ENCODE measurements at places on chromosomes 2 and 18. TPM values are rescaled to one million over a fixed set of nuclear protein-coding genes. Genes with fewer than 3 reads are reported as not detected.

Gene CNTNAP5
- total RNA-seq: not detected

Gene GAREM1
- total RNA-seq: 0.18 TPM

Gene ADNP2
- 26.6 TPM for total RNA-seq

Gene CNDP1
- not detected for total RNA-seq

Gene SP100
- total RNA-seq: 351 TPM

Data from activated CD4-positive, alpha-beta memory T cell treated with anti-CD3 and anti-CD28 coated beads, Interleukin-2, amount 10 ng/mL, durations not matched to agents 7 days and 5 days (primary cell).